ENCODE measurements at places on chromosomes 3 and 15.

DNA sequence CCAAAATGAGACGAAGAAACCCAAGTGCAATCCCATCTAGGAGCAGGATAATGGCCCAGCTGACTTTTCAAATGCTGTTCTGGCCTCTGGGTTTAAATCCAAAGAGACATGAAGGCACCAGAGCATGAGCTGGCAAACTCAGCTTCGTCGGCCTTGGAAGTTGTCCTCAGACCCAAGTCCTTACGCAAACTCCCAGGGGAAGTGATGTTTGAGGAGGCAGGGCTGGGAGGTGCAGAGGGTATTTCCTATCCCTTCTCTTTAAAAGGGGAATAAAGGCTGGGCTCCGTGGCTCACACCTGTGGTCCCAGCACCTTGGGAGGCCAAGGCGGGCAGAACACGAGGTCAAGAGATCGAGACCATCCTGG, 68.9 kb upstream of the HERC1 start:
- no peak for DNase-seq

- DNase-seq, result peak; percentile 18
Measured at GRCh38 chr3:66554178-66554577, 53.4 kb upstream of the LRIG1 start.

GRCh38 chr3:138440121-138440521, 5.7 kb downstream of the ESYT3 start:
- peak; percentile 54 for DNase-seq

GRCh38 chr15:58002338-58003126, 63.0 kb downstream of the ALDH1A2 start:
- peak; percentile 19 for DNase-seq

DNA sequence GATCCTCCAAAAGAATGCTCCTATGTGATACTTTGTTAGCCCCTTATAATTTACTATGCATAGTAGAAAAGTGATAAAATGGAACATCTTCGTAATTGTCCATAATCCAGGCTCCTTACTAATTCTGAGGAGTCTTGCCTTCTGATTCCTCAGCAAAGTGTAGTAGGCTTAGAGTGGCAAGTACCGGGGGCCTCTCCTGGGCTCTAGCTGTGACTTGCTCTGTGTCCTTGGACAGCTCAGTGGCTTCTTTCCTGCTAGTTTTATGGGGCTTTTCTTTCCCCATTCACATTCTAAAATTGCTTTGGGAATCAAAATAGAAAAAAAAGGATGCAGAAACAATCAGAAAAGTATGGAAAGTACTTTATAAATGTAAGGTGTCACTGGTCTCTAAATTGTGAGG, 211.0 kb downstream of the RORA start:
- DNase-seq, result no peak

DNA sequence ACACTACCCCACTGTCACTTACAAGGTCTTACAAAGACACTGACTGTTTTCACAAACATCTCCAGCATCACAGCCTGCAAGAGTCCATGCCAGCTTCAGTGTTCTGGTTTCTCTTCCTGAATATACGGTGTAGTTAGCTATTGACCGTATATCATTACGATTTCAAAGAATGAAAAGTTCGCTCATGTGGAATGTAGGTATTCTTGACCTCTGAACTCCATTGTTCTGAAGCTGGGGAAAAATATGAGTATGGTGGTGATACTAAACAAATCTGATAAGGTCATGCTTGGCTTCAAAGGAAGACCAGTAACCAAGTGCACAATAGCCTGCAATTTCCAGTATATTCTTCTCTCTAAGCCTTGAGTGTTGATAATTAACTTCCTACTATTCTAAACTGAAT, 315.7 kb upstream of the WNT5A start:
- no peak for DNase-seq

DNA sequence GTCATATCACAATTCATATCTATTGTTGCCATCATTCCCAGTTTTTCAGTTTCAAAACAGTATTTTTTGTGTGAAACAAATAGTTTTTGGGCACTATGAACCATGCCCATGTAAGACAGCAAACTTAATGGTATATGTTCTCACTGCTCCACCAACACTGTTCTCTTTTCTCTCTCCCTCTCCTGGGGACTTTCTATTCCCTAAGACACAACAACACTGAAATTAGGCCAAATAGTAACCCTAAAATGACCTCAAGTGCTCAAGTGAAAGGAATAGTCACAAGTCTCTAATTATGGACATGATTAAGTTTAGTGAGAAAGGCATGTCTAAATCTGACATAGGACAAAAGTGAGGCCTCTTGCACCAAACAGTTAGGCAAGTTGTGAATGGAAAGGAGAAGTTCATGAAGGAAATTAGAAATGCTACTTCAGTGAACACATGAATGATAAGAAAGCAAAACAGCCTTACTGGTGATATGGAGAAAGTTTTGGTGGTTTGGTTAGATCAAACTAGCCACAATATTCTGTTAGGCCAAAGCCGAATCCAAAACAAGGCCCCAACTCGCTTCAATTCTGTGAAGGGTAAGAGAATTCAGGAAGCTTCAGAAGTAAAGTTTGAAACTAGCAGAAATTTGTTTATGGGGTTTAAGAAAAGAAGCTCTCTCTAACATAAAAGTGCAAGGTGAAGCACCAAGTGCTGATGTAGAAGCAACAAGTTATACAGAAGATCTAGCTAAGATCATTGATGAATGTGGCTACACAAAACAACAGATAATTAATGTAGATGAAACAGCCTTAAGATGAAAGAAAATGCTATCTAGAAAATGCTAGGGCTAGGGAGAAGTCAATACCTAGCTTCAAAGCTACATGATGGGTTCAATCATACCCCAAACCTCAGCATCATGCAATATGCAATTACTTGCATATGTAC, 104.2 kb downstream of the CBLB start:
- no peak for DNase-seq

GRCh38 chr15:68301301-68301700, 23.8 kb downstream of the FEM1B start:
- no peak for DNase-seq

GRCh38 chr15:38853608-38854007, 289.0 kb upstream of the RASGRP1 start:
- peak; percentile 52 for DNase-seq

DNA sequence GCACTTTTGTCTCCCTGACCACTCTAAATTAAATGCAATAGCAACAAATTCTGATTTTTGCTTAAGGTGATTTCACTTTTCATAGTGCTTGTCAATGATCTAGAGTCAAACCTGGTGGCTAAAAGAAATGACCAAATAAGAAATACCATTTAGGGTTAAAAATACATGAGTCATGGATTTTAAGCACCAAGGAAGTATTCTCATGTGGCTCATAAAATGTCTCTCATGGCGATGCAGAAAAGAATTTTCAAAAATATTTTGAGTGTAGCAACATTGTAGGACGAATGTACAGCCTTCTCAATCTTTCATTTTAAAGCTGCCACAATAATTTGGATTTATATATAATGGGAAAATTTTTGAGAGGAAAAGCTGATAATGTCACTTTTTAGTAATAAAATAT, 193.6 kb downstream of the EPHA3 start:
- DNase-seq, result no peak

DNA sequence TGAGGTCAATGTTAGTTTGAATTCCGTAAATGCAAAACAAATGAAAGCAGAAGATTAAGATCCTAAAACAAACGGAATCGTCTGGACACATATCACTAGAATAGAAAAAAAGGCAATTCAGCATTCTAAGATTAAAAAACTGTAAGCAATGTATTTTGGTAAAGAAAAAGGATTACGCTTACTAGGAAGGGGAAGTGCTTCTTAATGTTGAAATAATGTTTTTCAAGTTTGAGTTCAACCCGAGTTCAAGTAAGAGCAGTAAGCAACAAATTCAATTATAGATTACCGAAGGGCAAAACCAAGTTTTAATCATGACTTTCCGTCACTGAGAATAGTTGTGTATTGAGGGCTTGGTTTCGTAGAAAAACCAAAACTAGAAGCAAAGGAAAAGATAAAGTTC, 637 bp downstream of the CIP2A start:
- DNase-seq, result no peak

DNA sequence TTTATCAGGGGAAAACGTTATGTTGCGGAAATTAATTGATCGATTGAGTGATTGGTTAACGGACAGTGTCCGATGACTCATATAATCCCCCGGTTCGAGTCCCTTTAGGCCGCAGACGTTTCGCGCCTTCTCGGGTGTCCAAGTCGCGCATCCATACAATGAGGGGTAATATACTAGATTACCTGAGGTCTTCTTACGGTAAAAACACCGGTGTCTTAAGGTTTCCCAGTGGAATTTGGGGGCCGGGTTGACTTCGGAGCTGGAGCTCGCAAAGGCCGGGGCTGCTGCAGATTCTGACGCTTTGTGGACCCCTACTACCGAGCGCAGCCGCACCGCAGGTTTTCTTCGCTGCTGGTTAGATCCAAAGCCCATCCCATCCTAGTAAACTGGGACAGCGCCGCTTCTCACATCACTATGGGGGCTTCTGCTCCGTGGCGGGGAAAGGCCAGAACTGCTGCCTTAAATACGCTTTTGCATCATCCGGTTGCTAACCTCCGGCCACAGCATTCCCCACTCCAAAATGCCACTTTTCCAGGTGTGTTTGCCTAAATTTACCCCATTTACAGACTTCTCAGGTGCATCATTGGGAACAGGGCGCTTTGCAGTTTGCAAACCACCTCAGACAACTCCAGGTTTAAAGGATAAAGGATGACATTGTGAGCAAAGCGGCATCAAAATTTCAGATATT, 858 bp upstream of the SACM1L start:
- peak; percentile 50 for DNase-seq

DNA sequence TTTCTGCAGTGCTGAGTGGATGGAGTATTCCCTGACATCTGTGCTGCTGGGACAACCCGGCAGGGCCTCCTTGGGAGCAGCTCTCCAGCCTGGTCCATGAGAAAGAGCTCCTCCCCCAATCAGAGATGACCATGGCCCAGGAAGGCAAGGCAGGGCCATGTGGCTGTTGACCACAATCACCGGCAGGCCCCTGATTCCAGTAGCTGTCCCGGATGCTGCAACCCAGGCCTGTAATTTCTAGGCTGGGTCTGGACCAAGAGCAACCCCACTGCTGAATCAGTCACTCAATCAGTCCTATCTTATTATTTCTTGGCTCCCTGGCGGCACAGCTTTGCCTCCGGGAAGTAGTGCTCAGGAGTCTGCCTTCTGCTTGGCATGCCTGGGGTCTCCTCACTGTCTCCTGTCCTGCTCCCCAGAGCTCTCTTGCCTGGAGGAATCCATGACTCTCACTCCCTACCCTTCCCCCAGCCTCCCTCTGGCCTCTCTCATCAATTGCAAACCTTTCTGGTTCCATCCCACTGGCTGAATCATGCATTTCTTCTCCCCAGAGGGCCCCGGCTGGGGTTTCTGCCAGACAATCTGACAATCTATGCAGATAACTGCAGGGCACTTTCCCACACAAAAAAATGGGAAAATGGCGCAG, 32.6 kb upstream of the ITGA11 start:
- peak; percentile 57 for DNase-seq

DNA sequence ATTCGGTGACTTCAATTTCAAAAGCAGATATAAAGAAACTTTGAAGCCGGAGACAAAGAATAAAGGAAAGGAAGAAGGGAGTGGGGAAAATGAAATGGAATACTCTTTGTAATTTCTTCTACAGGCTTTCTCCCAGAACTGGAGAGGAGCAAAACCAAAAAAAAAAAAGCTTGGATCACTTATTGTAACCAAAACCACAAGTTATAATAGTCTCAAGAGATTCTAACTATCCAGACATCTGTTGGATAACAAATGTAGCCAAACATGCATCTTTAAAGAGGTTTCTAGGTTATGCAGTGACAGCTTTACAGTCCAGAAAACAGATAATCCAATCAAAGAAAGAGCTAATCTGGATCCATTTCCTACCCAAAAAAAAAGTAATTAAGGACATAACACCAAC, 36.2 kb downstream of the VGLL3 start:
- DNase-seq, result no peak

- no peak for DNase-seq
Measured at GRCh38 chr15:36658898-36659639, 79.6 kb downstream of the CDIN1 start.

DNA sequence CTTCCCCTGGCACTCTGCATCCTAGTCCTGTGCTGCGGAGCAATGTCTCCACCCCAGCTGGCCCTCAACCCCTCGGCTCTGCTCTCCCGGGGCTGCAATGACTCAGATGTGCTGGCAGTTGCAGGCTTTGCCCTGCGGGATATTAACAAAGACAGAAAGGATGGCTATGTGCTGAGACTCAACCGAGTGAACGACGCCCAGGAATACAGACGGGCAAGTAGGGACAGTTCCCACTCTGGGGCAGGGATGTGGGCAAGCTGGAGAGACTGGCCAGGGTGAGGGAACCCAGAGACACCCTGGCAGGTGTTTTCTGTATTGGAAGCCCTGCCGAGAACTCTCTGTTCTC, 247 bp downstream of the FETUB start:
- DNase-seq, result peak; percentile 63

DNA sequence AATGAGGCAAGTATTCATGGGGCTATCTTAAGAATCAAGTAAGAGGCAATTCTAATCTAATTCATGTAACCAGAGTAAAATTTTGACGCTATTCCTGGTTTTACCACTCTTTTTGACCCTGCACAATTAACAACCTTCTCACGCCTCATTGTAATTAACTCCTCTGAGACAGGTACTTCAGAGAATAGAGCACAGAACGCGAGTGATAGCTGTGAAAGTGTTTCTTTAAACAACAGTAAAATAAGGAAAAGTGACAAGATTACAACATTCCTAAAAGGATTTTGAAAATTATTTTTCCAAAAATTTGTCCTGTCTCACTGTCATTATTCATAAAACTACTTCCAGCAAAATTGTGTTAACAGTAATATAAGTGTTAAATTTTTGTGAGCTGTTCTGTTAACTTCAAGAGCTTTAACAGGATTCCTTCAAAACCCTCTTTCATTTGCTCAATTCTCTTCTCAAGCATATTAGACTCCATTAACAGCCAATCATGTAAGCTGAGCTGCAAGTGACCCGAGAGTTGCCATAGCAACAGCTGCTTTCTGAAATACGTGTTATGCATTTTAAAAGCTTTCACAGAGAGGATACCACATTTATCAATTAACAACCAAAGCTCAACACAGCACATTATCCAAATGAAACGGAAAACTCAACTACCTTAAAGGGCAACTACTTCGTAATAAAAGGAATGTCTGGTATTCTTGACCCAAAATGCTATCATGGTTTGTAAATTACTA, 93.1 kb downstream of the STAG1 start:
- DNase-seq, result peak; percentile 33

DNA sequence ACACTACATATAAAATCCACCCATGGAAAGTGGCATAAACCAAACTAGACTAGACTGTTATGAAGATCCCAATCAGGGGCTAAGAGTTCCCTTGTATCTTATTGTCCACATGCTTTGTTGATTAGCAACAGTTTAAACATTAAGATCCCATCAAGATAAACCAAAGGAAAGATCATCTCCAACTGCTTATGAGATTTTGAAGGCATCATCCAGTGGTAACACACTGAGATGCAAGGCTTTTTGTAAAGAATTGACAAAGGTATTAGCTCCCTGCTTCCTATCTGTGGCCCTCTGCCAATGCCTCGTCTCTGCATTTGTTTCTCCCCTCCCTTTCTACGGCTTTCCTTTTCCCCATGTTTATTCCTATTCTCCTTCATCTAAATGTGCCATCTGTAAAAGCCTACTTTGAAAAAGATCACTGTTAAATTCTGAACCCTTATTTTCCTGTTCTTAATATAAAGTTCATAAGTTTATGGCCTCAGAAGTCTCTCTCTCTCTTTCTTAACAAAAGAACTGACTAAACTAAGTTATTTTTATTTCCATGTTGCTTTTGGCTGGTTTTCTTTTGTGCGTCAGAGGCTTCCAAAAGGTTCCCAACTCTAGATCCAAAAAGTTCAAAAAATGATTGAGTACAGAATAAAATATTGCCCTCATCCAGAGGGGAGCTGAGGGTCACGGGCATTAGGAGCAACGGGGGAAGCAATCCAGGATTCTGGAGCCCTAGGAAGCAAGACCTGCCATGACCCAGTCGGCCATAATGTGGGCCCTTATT, 5.5 kb downstream of the PLD1 start:
- DNase-seq, result no peak

GRCh38 chr3:116056280-116056679, 389.0 kb downstream of the LSAMP start:
- no peak for DNase-seq
